ENCODE measurements at places on chromosomes 7 and 10.
A peak's percentile ranks its signal among the peaks of the same experiment; 100 is the strongest.

- DNase-seq = no peak
Measured at GRCh38 chr7:17472939-17473338, 174.5 kb downstream of the AHR start.

DNA sequence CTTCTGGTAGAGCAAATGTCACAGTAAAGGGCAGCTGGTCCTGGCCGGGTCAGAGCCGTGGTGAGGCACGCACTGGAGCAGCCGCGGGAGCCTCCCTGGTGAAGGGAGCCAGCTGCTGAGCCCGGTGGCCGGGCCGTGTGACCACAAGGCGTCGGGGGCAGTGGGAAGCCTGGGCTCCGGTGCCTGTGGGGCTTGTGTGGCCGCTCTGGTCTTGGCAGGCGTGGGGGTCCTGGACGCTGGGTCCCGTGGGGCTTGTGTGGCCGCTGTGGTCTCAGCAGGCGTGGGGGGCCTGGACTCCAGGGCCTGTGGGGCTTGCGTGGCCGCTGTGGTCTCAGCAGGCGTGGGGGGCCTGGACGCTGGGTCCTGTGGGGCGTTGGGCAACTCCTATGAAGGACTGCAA lies 57.2 kb downstream of the NKX6-2 start:
- DNase-seq = no peak

GRCh38 chr10:48923748-48924147 lies 15.9 kb downstream of the LRRC18 start:
- DNase-seq = no peak

GRCh38 chr10:119654540-119654939 lies 3.4 kb downstream of the BAG3 start:
- DNase-seq = no peak

- DNase-seq = no peak
Measured at GRCh38 chr7:47875998-47876744, 72.1 kb downstream of the PKD1L1 start.

DNA sequence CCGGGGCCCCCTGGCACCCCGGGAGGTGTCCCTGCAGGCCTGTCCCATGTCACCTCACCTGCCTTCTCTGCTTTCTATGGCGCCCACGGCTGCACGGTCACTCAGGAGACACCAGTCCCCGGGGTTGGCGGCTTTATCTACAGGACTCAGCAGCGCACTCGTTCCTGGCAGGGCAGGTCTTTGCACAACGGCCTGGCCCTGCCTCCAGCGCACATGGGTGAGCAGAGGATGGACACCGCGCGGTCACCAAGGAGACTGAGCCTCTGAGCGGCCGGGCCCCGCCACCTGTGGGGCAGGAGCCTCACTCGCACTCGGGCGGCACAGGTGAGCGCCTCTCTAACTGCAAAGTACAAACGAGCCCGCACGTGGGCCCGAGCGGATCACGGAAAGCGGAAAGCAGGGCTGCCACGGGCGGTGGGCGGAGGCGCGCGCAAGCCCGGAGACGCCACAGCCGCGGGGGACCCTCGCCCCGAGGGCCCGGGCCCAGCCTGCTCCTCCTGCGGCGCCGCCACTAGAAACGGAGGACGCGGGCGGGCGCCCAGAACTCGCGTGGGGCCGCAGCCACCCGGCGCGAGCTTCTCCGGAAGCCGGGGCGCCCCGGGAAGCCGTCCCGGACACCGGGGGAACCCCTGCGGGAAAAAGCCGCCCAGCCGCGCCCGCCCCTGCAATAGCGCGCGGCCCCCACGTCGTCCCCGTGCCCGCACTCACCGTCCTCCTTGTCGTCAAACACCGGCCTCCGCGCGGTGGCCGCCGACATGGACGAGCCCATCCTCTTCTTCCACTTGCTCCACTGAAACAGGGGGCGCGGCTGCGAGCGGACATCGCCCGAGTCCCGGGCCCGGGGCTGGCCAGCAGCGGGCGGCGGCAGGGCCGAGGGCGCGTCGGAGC lies 642 bp downstream of the STK32C start:
- peak; percentile 60 for DNase-seq

All from NCI-H1092 treated with DMSO at 0.1 percent for 48 hours (cell line).